ENCODE measurements at places on chromosomes 11 and 22.
A peak's percentile ranks its signal among the peaks of the same experiment; 100 is the strongest.

GRCh38 chr22:12601870-12602779 lies 2925.9 kb upstream of the OR11H1 start:
- DNase-seq = peak; percentile 6

GRCh38 chr11:69948256-69949141 lies 129.3 kb upstream of the FGF3 start:
- no peak for DNase-seq

- no peak for DNase-seq
Observed at GRCh38 chr11:17766590-17766989, 32.0 kb downstream of the KCNC1 start.

DNA sequence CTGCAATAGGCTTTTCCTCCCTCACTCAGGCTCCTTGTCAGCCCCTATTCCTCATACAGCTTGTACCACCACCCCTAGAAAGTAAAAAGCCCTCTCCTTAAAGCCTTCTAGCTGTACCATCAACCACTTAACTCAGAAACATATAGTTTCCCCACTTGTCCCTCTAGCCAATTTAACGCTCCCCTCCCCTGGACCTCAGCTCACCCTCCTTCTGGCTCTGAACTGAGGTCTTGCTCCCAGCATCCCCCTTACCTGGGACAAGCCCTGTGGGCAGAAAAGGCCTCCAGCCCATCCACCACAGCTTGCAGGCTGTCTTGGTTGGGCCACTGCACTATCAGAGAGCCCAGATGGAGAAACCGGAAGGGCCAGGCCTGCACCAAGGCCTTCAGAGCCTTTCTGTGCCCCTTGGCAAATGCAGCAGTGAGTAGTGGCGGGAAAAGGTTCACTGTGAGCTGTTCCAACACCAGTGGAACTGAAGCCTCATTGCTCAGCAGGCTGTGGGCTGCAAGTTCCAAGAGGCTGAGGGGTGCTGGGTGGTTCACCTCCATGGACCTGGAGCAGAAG lies 12.4 kb upstream of the TOP3B start:
- no peak for DNase-seq

- DNase-seq = no peak
Observed at GRCh38 chr11:29963796-29964195, 53.0 kb downstream of the KCNA4 start.

DNA sequence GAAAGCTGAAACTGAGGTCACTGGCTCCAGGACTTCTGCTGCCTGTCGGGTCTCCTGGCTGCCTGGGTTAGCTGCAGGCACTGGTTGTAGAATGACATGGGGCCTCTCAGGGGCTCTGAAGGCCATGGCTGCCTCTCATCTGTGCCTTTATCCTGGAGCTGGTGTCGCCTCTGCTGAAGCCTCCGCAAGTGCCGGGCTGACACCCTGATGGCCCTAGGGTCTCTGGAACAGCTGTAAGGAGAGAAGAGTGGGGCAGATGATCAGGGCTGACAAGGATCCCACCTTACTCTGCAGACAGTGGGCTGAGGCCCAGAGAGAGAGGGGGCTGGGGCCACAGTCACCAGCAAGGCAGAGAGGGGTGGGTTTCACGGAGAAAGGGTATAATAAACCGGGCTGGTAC lies 4.6 kb downstream of the PLA2G3 start:
- DNase-seq = no peak

DNA sequence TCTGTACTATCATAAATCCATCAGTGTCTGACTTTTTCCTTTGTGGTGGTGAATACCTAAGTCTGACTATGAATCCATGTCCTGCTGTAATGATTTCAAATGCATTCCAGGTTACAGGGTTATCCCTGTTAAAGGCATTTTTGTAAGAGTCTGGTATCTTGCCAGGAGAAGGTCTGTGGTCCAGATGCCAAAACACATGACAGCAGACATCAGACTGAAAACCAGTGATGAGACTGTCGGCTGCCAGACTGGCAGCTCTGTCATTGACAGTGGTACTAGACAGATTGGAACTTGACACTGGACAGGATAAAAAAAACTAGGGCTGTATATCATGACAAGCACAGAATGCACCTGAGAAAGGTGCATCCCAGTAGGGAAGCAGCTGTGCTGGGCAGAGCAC lies 301.8 kb upstream of the FAT3 start:
- no peak for DNase-seq

DNA sequence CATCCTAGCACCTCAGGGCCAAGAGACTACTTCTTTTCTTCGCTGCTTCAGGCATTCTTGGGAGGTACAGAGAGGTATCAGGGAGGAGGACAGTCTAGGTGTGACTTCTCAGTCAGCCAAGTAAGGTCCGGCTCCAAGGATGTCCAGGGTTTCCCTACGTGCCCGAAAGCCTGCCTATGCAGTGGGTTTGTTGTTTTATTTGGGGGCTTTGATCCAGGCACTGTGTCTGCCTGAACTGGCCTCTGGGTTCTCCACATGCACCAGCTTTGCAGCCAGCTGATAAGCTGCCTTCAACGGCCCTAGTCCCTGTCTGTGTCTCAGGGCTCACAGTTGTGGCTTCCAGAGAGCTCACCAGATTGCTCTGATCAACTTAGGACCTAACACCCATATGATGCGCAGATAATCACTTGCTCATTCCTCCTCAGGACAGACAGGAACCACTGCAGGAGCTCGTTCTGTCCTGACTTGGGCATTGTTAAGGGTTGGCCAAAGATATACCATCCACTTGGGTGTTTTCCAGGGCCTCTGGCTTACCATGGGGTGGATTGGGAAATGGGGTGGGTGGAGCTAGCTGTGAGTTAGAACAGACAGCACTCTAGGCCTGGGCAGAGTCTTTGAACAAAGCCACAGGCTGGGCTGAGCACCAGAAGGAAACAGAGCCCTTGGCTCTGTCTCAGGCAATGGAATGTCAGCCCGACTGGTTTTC lies 45.5 kb upstream of the CRYBB3 start:
- DNase-seq = no peak

DNA sequence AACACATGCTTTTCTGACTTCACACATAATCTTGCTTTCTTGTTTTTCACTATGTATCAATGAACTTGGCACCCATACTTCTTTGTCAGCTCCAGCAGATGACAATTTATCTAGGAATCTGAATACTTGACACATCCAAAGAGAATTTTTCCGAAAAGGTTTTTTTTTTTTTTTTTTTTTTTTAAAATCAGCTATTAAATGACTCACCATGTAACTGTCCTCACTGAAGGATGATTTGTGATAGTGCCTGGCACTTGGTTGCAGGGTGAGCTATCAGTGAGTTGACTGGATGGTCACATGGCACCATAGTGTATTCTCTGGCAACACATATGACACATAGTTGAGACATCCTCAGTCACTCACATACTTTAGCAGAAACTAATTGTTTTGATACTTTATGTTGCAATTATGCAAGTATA lies 133.4 kb upstream of the E2F8 start:
- no peak for DNase-seq

DNA sequence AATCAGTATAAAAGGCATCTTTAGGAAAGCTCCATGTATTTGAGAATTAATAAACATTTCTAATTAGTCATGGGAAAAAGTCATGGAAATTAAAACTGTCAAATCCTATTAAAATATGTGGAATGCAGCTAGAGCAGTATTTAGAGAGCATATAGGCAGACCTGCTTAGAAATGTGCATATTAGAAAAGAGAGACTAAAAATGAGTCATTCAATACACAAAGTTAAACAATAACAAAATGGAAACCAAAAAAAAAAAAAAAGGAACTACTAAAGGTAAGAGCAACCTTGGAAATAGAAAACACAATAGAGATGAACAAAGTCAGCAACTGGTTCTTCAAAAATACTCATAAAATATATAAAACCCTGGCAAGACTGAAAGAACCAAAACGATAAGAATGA lies 59.7 kb upstream of the RASSF10 start:
- no peak for DNase-seq

- no peak for DNase-seq
Observed at GRCh38 chr11:8207080-8208000, 38.5 kb upstream of the RIC3 start.

DNA sequence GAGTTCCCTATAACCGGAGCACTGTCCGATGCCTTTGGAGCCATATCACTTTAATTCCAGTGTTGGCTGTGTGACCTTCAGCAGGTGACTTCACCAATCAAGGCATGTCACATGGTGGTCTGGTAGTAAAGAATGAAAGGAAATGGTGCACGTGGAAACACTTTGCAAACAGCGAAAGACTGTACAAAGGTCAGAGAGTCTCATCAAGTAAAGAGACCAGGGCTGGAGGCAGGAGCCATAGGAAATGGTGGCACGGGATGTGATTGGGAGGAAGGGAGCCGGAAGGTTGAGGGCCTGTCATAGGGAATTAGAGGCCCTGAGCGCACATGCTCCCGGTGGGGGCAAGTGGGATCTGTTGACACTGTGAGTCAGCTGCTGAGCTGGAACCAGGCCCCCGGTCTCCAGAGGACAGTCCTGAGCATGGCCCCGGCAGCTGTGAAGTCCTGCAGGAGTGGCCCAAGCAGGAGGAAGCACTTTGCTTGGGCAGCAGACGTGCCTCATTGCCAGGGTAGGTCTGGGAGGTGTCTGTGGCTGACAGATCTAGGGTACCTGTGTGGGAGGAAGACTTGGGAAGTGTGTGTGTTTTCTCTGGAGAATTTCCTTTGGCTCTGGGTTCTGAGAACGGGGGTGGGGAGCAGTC lies 2.0 kb downstream of the DAGLA start:
- DNase-seq = no peak

DNA sequence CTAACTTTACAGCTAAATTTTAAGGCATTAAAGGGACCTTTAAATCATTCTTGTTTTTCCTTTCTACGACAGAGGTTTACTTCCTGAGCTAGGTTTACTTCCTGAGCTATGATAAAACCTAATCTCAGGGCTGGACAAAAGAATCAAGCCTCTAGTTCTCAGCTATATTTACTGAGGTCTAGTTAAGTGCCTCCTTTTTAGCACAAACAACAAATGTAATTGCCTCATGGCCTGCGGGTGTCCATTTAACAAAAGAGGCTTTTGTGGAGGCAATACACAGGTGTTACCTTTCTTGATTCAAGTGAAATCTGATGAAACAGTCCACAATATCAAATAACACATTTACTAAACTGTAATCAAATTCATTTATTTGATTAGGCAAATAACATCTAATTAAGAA lies 67.3 kb downstream of the IMMP1L start:
- DNase-seq = no peak

DNA sequence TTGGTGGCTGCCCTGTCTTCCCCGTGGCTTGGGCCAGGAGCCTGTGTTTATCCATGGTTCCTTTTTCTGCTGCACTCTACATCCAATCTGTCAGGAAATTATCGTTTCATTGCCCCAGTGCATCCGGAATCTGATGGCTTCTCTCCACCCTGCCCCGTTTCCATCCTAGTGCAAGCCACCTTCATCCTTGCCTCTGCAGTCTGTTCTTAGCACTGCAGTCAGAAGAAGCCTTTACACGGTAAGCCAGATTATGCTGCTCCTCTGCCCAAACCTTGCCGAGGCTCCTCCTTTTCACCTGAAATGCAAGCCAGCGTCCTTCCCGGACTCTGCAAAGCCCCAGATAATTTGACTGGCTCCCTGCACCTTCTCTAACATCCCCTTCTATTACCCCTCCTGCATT lies 45.1 kb downstream of the PARVG start:
- DNase-seq = no peak

DNA sequence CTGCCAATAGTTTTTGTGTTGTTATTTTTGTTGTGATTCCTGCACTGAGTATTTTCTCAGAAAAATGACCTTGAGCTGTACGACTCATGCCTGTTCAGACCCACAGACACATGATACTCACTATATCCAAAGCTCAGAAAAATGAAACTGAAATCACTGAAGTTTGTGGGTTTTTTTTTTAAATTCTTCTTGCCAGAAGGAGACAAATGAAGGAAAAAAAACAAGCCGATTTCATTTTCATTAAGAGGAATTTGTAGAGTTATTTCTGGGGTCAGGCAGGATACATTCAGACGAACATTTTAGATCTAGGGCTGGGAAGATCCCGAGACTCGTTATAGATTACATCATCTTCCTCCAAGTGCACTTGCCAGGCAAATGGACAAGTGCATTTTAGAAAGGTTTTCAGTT lies 60.4 kb downstream of the BMAL1 start:
- DNase-seq = no peak

- DNase-seq = no peak
Observed at GRCh38 chr22:47625531-47626427, 863.3 kb downstream of the TBC1D22A start.

DNA sequence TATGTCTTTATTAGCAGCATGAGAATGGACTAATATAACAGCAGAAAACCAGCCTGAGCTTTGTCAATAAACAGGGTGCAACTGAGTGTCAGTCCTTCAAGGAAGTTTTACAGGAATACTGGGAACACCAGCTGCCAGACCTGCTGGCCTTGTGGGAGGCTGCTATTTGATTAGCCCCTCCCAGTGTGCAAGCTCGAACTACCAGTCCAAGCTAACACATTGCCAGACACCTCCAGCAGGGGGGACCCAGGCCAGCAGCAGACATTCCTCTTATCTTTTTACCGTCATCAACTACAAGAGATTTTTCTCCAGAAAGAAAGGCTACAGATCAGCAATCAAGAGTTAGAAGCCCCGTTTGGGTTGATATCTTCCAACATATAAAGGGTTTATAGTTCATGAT lies 942.8 kb upstream of the TENM4 start:
- no peak for DNase-seq

- no peak for DNase-seq
Observed at GRCh38 chr11:131138731-131139130, 222.5 kb upstream of the SNX19 start.

- no peak for DNase-seq
Observed at GRCh38 chr11:13119361-13119760, 110.2 kb downstream of the RASSF10 start.

- no peak for DNase-seq
Observed at GRCh38 chr11:75913984-75914383, 99.0 kb downstream of the UVRAG start.

DNA sequence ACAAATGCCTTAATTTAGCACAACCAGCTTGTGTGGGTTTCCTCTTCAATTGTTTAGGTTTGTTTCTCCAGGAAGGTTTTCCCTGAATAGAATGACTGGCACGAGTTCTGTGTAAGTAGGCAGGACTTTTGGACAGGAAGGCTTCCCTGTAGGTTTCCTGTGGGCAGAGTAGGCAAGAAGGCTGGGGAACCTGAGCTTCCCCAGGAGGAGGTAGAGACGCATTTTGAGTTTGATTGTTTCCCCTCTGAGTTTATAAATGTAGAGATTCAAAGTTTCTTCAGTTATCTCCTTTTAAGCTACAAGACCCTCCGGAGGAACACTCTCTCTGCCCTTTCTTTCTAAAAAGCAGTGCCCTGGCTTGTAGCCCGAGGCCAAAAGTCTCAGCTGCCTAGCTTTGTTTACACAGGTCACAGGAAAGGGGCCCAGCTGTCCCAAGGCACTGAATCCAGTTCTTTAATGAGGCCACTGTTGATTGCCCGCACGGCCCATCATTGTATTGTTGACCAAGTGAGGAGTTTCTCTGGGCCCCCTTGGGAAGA lies 66.6 kb upstream of the RDX start:
- DNase-seq = no peak

DNA sequence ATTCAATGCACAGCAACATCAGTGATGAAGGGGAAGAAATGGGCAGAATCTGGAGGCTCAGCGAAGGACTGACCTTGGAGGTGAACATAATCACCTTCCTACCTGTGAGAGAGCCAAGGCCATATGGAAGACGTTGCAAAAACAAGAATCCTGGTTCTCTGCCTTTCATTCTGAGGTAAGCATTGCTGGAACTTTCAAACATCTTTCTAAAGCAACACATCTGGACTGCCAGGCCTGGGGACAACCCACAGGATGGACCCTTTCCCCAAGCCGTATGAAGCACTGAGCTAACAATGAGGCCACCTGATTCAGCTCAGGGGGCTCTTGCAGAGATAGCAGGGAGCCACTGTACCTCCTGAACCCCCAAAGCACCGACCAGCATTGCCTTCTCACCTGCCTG lies 70.5 kb downstream of the ETS1 start:
- DNase-seq = no peak

Measured in activated naive CD4-positive, alpha-beta T cell treated with Interleukin-2 at 50 U/mL for 16 hours (primary cell).